ENCODE measurements at places on chromosomes 16 and 17. TPM values are rescaled to one million over a fixed set of nuclear protein-coding genes. Genes with fewer than 3 reads are reported as not detected.
A peak's percentile ranks its signal among the peaks of the same experiment; 100 is the strongest.

- H3K4me3 ChIP-seq, result no peak overlapping the region
- peaks cover 7% of the 10 kb centered on the region for H3K36me3 ChIP-seq
- no peak for DNase-seq
- H3K4me1 ChIP-seq, result no peaks in the 10 kb centered on the region
Measured at GRCh38 chr16:12410837-12411490, 392.7 kb downstream of the CPPED1 start.

GRCh38 chr17:2250140-2251095, 53.2 kb downstream of the SMG6 start:
- peaks cover 35% of the 10 kb centered on the region for H3K4me1 ChIP-seq
- H3K27ac ChIP-seq, result peak overlapping the region; percentile 46
- H3K4me3 ChIP-seq, result no peak overlapping the region
- peaks cover 12% of the 10 kb centered on the region for H3K36me3 ChIP-seq
- DNase-seq, result peak; percentile 73

GRCh38 chr16:4087990-4088577, 28.2 kb downstream of the ADCY9 start:
- H3K36me3 ChIP-seq, result no peaks in the 10 kb centered on the region
- peaks cover under 1% of the 10 kb centered on the region for H3K4me1 ChIP-seq
- no peaks in the 10 kb centered on the region for H3K27me3 ChIP-seq

- H3K27me3 ChIP-seq, result no peaks in the 10 kb centered on the region
- no peaks in the 10 kb centered on the region for H3K36me3 ChIP-seq
Measured at GRCh38 chr17:78486228-78486802, 90.9 kb downstream of the DNAH17 start.

- no peak for DNase-seq
- no peaks in the 10 kb centered on the region for H3K36me3 ChIP-seq
Measured at GRCh38 chr17:61335845-61336655, 63.6 kb upstream of the TBX2 start.

- no peaks in the 10 kb centered on the region for H3K4me1 ChIP-seq
- no peak for DNase-seq
- H3K27ac ChIP-seq, result no peak overlapping the region
- H3K36me3 ChIP-seq, result no peaks in the 10 kb centered on the region
- no peak overlapping the region for H3K4me3 ChIP-seq
Measured at GRCh38 chr17:5686074-5686635, 101.8 kb upstream of the NLRP1 start.

DNA sequence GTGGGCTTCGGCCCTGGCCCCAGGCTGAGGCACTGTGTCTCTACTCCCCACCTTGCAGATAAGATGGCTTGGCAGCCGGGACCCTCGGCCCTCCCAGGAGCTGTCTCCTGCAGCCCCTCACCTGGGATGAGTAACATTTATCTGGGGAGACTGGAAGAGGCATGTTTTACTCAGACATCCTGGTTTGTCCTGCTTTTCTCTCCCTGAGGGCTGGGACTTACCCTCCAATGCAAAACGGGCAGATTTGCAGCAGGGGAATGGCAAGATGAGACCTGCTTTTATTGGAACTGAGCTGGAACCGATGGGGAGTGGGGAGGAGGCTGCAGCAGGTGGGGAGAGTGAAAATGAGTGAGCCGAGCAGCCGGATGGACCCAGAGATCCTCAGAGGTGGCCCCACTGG, 27.3 kb upstream of the UBE2G1 start:
- no peaks in the 10 kb centered on the region for H3K27me3 ChIP-seq
- H3K4me3 ChIP-seq, result no peak overlapping the region
- DNase-seq, result no peak
- no peaks in the 10 kb centered on the region for H3K36me3 ChIP-seq
- H3K4me1 ChIP-seq, result no peaks in the 10 kb centered on the region

- H3K27me3 ChIP-seq, result no peaks in the 10 kb centered on the region
- H3K4me1 ChIP-seq, result peaks cover 5% of the 10 kb centered on the region
- no peak for DNase-seq
- no peaks in the 10 kb centered on the region for H3K36me3 ChIP-seq
- H3K27ac ChIP-seq, result peak overlapping the region; percentile 57
- peak overlapping the region; percentile 63 for H3K4me3 ChIP-seq
Measured at GRCh38 chr16:2458887-2459646, 842 bp upstream of the TEDC2 start.

The CFAP52 gene
- total RNA-seq, result not detected

The ERI2 gene
- 3.4 TPM for total RNA-seq

The PRR14 gene
- 84.6 TPM for total RNA-seq
